Stimulated activated CD8-positive, alpha-beta memory T cell treated with anti-CD3 and anti-CD28 coated beads, Interleukin-7, amount 100 ng/mL, for 48 hours (primary cell): ENCODE measurements at places on chromosomes 4 and X.

- DNase-seq: no peak
Measured at GRCh38 chrX:82335772-82336171, 1133.9 kb downstream of the SH3BGRL start.

DNA sequence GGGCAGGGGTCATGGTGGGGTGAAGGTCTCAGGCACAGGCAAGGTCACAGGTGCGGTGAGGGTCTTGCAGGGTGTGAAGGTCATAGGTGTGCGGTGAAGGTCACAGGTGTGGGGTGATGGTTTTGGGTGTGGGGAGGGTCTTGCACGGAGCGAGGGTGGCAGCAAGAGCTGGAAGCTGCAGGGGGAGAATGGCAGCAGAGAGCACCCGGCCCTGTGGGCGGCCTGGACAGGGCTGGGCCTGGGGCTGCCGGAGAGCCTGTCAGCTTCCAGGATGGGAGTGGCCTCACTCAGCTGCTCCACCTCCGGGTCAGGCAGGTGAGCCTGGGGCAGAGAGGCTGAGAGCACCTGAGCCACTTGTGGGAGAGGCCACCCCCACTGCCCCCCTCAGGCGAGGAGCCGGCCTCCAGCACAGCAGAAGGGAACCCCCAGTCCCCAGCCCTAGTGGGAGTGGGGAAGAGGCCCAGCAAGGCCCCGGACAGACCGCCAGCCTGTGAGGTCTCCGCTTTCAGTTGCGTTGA is 1.5 kb downstream of the MSANTD1 start:
- DNase-seq: no peak

- DNase-seq: peak; percentile 15
Measured at GRCh38 chr4:18020671-18021469, 685 bp downstream of the LCORL start.

- no peak for DNase-seq
Measured at GRCh38 chr4:101264993-101265815, 82.1 kb downstream of the PPP3CA start.

GRCh38 chr4:11735651-11736050 is 307.0 kb upstream of the HS3ST1 start:
- no peak for DNase-seq

DNA sequence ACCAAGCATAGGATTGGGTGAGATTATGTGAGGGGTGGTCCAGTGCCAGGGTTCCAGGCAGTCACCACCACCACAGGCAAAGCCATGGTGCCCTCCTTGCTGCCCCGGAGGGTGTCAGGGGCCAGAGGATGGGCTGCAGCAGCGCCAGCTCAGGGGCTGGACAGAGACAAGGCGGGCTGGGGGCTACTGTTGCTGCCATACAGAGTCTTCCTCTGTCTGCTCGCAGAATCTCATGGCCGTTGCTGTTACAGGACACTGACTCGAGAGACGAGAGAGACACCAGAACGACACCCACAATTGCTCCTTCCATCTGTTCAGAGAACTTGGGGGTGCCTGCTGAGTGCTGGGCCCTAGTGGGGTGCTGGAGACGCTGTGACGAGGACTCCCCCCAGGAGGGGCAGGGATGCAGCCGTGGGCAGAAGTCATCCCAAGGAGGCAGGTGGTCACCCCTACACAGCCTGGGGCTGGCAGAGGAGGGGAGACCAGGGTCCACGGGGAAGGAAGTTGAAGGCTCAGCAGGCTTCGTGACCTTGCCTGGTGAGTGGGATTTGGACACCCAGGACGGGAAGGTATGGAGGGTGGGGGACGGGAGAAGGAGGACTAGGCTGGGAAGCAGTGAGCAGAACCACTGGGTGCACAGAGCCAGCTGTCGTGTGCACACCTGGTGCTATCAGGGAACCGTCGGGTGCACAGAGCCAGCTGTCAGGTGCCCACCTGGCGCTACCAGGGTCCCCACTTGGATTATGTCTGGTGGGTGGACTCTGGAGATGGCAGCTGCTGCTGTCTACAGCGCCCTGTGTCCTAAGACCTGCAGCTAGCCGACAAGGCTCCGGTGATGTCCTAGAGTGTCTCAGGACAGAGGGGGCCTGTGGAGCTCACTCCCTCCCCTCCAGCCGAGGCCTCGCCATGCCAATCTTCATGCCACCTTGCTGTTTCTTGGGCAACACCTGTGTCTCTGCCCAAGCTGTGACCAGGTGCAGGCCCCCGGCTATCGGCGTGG is 43.9 kb upstream of the HMX1 start:
- DNase-seq: no peak
